ENCODE measurements at places on chromosomes 7 and 10.
A peak's percentile ranks its signal among the peaks of the same experiment; 100 is the strongest.

DNA sequence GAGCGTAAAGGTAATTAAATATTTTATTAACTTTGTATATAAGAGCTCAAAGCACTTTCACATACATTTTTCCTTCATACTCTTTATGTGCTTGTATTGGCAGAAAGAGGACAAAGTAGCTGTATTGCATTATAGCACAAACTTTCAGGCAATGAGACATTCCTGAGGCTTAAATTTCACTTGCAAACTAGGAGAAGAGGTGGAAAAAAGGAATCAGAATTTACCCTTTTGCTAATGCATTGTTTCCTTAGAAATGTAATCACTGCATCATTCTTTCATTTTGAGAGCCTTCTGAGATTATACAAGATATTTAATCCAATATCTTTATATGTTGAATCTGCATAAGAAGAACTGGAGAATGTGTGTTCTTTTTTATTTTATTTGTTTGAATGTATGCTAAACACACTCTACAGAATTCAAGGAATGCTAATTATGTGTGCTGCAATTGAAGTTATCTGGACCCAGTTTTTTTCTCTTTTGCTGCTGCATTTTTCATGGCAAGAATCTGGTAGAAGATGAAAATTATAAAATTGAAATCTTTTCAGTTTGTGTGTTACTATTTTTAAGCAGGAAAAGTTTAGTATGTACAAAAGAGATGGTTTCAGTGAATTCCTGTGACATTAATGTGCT, 185.1 kb downstream of the NXPH1 start:
- DNase-seq = no peak

DNA sequence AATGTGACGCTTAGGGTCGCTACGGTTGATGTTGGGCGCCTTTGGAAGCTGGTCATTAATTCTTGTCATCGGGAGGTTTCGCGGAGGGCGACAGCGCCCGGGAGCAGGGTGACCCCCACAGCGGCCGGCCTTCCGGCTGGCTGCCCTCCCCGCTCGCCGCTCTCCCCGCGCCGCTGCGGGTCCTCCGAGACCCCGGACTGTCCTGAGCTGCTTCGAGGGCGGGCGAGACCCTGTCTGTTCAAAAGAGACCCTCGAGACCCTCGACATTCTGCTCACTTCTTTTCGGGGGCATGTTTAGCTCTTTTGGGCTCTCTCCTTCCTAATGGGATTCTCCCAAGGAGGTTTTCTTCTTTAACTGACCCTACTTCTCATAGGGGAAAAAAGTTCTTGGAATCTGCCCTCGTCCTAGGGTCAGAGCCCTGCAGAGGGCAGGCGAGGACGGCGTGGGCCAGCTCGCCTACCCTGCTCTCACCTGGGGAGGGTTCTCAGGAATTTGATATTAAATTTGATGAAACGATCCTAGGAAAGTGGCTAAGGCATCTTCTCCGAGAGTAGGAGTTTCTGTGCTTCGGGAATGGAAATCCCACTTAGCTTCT, 257.0 kb downstream of the OTUD1 start:
- DNase-seq = no peak

GRCh38 chr7:42739638-42740037, 172.2 kb downstream of the C7orf25 start:
- DNase-seq = no peak

DNA sequence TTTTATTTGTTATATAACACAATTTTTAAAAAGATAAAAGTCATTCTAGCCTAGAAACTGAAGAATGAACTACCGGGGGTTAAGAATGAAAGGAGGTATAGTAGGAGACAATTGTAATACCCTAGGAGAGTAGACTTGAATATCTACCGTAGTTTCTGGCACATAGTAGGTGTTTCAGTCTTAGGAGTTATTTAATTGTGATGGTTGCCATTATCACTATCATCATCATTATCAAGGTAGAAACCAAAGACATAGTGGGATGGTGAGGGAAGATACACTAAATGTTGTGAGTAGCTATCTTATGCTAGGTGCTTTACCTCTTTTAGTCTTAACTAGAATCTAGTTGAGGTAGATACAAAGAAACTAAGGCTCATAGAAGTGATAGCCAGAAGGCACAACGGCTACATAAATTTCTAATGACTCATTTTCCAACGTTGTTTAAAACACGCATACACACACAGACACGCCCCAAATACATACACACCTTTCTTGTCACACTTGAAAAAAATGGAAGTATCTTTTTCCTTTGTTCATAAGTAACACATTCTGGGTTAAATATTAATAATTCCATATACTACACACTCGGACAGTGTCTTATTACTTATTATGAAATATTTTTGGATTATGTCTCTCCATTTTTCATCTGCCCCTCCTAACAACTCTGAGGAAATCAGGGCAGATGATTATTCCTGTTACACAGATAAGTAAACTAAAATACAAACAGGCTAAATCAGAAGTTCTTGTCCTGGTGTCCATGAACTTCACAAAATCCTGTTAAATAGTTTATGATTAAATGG, 2.0 kb upstream of the ANLN start:
- peak; percentile 92 for DNase-seq

DNA sequence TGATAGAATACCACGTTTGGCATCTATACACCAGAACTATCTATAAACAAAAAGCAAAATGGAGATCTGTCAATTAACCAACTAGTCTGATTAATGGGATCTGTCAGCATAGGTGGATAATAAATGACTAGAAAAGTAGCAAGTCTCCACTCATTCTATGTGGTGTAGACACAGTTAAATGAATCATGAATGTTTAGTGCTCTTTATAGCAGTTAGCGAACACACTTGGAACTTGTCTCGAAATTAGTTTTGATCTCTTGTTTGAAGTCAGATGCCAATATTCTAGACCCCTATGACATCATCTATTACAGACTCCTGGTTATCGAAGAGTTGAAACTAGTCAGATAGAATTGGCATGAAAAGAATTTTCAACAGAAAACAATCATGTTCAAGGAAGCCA, 259.7 kb downstream of the AHR start:
- peak; percentile 52 for DNase-seq

DNA sequence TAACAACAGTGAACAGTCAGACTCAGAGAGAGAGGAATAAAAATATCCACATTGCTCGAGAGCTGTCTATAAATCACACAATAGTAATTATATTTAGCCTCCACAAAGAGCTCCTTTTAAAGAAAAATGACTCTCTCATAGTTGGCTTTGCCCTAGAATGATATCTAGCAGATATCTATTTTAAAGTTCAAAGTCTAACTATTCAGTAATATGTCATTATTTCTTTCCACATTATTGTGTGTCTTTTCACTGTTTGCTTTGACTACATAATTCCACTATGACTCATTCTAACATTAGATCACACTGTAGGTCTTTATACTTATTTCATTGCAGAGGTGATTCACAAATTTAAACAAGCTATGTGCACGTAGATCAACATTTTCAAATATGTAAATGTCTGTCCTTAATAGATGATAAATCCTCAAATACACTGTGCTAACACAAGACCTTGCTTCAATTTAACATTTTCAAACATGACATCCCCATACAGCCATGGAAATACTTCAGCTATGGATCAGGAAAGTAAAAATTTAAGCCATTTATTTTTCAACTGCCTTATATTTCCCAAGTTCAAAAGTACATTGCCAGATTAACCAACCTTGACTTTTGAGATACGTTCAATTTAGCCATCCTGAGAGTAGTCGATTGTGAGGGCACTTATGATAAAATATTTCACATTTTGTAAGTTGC, 99.9 kb upstream of the AKR1E2 start:
- peak; percentile 98 for DNase-seq

GRCh38 chr7:14016950-14017349, 27.5 kb upstream of the ETV1 start:
- no peak for DNase-seq
